ENCODE measurements at places on chromosomes 13 and 19.

GRCh38 chr19:2949939-2950285 lies 5.1 kb upstream of the ZNF77 start:
- no peak for DNase-seq

GRCh38 chr13:58728126-58728525 lies 1096.6 kb downstream of the PCDH17 start:
- no peak for DNase-seq

- DNase-seq: peak; percentile 47
Observed at GRCh38 chr19:8702350-8702749, 3.8 kb upstream of the ACTL9 start.

DNA sequence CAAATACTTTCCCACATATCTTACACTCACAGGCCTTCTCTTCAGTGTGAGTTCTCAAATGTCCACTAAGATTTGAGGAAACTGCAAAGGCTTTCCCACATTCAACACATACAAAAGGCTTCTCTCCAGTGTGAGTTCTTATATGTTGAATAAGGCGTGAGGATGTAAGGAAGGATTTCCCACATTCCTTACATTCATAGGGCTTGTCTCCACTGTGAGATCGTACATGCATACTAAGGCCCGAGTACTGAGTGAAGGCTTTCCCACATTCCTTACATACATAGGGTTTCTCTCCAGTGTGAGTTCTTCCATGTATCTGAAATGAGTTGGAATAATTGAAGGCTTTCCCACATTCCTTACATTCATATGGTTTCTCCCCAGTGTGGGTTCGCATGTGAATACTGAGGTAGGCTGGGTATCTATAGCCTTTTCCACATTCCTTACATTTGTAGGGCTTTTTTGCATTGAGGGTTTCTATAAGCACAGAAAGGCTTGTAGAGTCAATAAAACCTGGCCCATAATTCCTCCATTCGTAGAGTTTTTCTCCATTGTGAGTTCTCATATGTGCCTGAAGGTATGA lies 9.6 kb downstream of the ZNF426 start:
- DNase-seq: no peak

DNA sequence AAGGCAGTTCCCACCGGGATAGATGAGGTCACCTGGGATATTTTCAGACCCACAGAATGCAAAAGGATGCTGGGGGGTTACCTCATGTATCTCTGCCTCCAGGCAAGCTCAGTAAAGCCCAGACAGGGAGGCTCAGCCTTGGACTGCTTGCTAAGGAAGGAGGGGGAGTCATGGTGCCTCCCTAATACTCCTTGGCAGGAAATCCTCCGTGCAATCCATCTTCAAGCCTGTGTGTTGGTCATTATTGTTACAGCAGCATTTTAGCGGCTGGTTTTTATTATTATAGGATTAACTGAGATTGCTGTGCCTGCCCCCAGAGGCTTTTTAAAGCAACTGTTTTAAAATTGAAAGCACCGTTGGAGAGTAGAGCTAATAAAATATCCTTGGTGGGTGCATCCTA lies 188.5 kb upstream of the UBL3 start:
- no peak for DNase-seq

GRCh38 chr19:3065675-3066357 lies 3.5 kb upstream of the TLE5 start:
- no peak for DNase-seq

- peak; percentile 37 for DNase-seq
Observed at GRCh38 chr19:51784922-51785690, 9.9 kb upstream of the FPR3 start.

DNA sequence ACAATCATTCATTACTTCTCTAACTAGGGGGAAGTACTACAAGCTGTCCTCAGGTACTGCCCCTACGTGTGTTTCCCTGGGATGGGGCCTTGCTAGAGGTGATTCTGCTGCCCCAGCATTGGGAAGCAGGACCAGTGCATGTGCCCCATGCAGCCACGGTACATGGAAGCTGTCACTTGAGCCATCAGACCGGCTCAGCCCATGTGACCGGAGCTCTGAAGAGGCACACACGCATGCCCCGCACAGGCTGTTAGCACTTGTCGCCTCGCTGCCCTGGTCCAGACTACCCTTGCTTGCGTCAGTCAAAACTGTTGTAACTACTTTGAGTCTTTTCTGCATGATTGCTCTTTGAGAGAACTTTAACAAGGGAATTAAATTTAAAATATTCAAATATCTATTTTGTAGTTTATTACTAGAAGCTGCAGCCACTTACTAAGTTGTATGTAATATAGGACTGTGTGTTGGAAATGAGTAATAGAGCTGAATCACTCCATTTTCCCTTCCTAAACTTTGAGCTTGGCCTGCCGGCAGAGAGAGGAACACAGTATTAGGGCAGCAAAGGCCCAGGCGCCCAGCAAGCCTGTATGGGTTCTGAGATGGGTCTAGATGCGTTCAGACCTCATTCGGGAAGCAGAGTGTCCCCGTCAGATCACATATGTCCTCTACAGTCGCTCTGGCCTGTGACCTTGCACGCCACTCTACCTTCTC lies 42.2 kb downstream of the DHRS12 start:
- no peak for DNase-seq

- no peak for DNase-seq
Observed at GRCh38 chr19:5973867-5974635, 3.9 kb downstream of the RANBP3 start.

- DNase-seq: no peak
Observed at GRCh38 chr19:50932690-50933083, 20.2 kb downstream of the KLK5 start.

- DNase-seq: no peak
Observed at GRCh38 chr19:55493645-55494171, 5.5 kb downstream of the SSC5D start.

GRCh38 chr19:29834991-29835846 lies 23.4 kb downstream of the CCNE1 start:
- DNase-seq: no peak

DNA sequence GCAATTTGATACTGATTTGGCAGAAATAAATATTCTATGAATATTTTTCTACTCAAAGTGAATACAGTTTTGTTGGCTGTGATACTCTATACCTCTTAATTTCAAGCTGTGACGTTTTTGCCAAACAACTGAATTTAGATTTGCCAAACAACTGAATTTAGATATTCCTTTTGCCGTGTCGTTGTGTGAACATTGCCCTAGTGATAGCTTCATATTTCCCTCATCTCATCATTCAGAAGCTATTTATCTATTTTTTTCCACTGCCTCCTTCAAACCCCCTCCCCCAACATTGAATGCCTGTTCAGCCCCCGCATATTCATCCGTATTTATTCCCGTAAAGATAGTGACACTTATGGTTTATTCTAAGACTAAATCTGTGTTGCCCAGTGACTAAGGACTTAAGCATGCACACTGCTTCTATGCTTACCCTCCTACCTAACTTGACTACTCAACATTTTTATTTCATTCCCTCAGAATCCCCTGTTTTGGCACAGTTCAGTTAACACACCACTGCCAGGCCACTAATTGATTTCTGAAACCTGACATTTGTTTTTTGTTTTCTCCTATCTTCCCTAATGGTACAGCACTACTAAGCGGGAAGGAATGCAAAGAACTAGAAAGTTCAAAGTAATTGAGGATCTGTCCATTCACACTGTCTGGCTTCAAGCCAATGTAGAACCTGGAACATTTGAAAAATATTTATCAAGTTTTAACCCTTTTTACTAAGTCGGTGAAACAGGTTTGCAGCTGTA lies 2.8 kb upstream of the KLF5 start:
- no peak for DNase-seq

GRCh38 chr19:17081672-17082630 lies 6.4 kb downstream of the MYO9B start:
- no peak for DNase-seq

DNA sequence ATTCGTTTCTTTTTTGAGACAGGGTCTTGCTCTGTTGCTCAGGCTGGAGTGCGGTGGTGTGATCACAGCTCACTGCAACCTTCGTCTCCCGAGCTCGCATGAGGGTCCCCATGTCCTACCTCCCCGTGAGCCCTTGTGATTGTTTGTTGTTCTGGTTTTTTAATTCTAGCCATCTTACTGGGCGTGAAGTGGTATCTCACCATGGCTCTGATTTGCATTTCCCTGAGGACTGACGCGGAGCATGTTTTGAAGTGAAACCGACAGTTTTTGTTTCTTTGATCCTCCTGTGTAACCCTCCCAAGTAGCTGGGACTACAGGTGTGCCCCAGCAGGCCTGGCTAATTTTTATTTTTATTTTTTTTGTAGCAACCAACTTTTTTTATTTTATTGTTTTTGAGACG lies 21.7 kb downstream of the GNG7 start:
- DNase-seq: no peak

- DNase-seq: no peak
Observed at GRCh38 chr13:105513448-105513847, 1022.0 kb downstream of the EFNB2 start.

DNA sequence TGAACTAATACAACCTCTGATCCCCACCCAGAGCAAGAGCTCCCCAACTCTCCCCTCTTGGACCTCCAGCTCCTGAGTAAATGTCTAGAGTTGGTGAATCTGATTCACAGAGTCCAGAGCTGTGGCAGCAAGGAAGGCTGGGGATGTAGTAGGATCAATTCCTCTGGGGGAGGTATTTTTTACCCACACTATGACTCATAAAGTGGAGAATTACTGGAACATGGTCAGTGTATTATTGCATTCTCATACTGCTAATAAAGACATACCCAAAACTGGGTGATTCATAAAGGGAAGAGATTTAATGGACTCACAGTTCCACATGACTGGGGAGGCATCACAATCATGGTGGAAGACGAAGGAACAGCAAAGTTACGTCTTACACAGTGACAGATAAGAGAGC lies 496.7 kb downstream of the EFNB2 start:
- no peak for DNase-seq

DNA sequence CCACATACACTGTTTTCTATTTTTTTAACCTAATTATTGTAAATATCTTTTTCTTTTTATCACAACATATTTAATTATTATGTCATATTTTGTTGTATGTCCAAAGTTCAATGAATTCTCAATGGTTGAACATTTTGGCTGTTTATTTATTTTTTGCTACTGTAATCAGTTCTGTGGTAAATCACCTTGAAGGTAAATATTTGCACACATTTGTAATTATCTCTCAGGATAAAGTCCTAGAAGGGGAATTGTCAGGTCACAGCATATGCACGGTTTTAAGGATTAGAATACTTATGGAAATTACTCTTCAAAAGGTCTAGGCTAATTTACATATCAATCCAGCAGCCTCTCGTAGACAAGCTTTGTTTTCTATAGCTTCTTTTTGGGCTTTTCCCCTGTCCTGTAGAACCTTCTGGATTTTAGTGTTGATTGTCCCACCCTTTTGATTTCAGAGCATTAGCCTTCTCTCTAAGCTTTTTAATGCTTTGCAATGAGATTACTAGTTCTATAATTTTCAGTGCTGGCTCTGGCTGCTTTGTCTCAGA lies 362.6 kb downstream of the KCNRG start:
- no peak for DNase-seq

- DNase-seq: peak; percentile 47
Observed at GRCh38 chr13:46893798-46894560, 2.9 kb downstream of the HTR2A start.

DNA sequence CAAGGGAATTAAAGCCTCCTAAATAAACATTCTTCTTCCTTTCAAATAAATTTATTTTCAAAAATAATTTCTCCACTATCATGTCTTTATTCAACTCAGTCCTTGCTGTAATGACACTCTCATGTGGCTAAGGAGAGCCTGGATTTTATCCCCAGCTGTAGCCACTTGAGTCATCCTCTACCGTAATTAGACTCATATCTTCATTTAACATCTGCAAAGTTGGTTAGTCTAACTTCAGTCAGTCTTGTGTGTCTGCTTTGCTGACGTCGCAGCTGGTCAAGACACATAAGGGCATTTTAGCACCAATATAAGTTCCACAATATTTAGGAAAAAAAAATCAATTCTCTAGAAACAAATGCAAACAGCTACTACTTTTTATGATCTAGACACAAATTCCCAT lies 776.4 kb upstream of the ATXN8OS start:
- no peak for DNase-seq

- no peak for DNase-seq
Observed at GRCh38 chr19:20969498-20969897, 46.4 kb downstream of the ZNF85 start.

- no peak for DNase-seq
Observed at GRCh38 chr13:85373322-85373721, 425.9 kb downstream of the SLITRK6 start.

- DNase-seq: no peak
Observed at GRCh38 chr13:102901056-102901455, 55.2 kb downstream of the ERCC5 start.

DNA sequence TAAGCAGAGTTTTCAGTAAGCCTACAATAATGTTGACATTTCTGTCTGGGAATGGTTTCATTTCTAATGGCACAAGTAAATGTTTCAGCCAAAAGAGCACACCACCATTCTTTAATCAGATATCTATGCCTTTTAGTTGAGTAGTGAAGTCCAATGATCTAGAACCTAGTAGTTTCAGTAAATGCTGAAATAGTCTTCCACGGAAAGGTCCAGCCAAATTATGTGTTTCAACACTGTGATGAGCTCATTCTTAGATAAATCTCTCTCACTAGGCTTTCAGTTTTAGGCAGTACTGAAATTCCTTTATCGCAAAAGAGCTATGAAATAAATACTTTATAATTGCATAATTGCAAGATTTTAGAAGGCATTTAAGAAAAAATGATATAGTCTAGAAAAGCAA lies 816.8 kb upstream of the PCDH9 start:
- no peak for DNase-seq

DNA sequence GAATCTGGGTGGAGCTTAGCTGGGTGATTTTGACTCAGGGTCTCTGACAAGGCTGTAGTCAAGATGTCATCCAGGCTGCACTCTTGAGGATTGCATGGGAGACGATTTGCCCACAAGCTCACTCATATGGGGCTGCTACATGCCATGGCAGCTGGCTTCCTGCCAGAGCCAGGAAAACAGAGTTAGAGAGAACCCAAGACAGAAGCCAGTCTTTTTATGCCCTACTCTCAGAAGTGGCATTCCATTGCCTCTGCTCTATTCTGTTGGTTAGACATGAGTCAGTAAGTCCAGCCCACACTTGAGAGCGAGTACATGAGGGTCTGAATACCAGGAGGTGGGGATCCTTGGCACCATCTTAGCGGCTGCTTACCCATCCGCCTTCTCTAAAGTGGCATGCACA lies 9.5 kb downstream of the POLR1D start:
- DNase-seq: no peak

DNA sequence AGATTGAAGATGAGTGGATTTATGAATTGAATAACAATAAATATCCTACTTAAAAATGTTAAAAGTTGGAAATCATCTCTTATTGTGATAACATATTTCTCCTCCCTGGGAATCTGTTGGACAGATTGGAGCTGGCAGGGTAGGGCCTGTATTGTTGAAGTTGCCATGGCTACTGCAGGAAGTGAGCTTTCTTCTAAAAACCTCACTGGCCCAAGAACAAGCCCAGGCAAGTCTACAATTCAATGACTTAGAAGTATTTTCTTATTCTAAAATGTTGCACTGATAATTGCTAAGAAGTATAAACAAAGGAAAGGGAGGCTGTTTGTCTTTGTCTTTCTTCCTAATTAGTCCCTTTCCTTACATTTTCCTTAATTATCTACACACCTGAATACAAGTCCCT lies 112.1 kb downstream of the DLEU7 start:
- DNase-seq: no peak

- DNase-seq: no peak
Observed at GRCh38 chr13:50375792-50376191, 360.5 kb downstream of the KCNRG start.

All from CD4-positive, alpha-beta T cell treated with Interleukin-10 for 1 hour (primary cell).